ENCODE measurements at places on chromosomes 12 and 14. TPM values are rescaled to one million over a fixed set of nuclear protein-coding genes. Genes with fewer than 3 reads are reported as not detected.

Gene PKP2
- 463 TPM for total RNA-seq

Gene CEP170B
- total RNA-seq: 19.2 TPM

Gene TMTC1
- 33.2 TPM for total RNA-seq

Gene TCP11L2
- 61.2 TPM for total RNA-seq

Gene C12orf50
- 0.05 TPM for total RNA-seq

Gene NOVA1
- total RNA-seq: 4.4 TPM

Gene EGLN3
- total RNA-seq: 326 TPM

Gene LGR5
- not detected for total RNA-seq

Gene IL25
- not detected for total RNA-seq

Gene PIANP
- total RNA-seq: 0.40 TPM

- DNase-seq: no peak
These were observed 18.8 kb downstream of the MVK start for GRCh38 chr12:109592195-109592904.

- no peak for DNase-seq
These were observed 31.5 kb downstream of the EPS8 start for GRCh38 chr12:15757553-15758255.

DNA sequence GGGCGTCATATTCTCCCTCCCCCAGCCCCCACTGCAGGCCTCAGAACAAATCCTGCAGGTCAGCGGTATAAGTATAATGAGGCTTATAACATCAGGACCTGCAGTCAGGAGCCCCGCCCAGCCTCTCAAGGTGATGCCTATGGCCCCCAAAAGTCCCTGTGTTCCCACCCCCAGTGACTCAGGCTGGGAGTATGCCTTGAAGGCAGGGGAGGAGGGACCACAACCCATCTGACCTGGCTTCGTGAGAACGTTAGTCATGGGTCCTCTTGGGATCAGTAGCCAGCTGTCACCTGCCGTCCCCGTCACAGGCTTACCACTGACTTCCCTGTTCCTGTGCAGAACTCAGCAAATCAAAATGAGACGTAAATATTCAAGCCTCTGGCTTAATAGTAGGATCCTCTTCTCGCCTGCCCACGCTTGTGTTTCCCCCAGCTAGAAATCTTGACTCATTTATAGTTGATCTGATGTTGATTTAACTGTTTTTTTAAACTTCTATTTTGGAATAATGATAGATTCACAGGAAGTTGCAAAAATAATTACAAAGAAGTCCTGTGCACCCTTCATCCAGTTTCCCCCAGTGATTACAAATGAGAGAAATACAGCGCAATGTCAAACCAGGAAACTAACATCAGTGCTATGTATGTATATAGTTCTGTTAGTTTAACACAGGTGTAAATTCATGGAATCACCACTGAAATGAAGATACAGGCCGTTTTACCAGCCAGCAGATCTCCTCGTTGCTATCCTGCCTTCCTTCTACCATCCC, 107.5 kb downstream of the ADGRD1 start:
- peak; percentile 50 for DNase-seq

GRCh38 chr14:45526715-45527549, 273.9 kb upstream of the MIS18BP1 start:
- no peak for DNase-seq

- no peak for DNase-seq
These were observed 126.9 kb upstream of the RBM19 start for GRCh38 chr12:114092981-114093380.

DNA sequence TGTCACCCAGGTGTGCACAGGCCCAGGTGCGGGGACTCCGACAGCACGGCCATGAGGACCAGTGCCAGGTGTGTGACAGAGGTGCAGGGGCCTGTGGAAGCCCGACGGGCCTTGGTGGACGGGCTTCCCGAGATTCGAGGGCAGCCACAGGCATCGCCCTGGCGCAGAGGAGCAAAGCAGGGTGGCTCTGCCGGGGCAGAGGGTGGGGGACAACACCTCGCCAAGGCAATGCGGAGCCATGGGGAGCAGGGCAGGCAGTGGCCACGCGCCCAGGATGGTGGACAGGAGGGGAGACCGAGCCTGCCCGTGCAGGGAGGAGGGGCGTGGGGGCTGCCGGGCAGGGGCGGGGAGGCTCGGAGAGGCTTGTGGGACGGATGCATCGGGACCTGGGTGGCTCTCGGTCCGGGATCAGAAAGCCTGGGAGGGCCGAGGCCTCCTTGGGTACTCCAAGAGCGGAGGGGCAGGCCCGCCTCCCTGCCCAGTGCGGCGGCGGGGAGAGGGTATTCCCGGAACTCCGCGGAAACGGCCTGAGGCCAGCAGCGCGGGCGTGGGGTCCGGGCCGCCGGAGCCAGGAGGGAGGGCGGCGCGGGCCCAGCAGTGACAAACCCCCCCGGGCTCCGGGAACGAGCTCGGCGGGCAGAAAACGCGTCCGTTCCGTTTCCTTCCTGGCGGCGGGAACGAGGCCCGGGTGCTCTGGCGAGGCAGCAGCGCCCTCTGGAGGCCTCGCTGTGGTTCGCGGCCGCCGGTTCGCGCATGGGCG, 1.6 kb downstream of the TMEM121 start:
- DNase-seq: peak; percentile 90

GRCh38 chr12:172732-173161, 41.2 kb downstream of the SLC6A12 start:
- DNase-seq: no peak

- DNase-seq: no peak
These were observed 295.5 kb downstream of the EGLN3 start for GRCh38 chr14:33655421-33655820.

DNA sequence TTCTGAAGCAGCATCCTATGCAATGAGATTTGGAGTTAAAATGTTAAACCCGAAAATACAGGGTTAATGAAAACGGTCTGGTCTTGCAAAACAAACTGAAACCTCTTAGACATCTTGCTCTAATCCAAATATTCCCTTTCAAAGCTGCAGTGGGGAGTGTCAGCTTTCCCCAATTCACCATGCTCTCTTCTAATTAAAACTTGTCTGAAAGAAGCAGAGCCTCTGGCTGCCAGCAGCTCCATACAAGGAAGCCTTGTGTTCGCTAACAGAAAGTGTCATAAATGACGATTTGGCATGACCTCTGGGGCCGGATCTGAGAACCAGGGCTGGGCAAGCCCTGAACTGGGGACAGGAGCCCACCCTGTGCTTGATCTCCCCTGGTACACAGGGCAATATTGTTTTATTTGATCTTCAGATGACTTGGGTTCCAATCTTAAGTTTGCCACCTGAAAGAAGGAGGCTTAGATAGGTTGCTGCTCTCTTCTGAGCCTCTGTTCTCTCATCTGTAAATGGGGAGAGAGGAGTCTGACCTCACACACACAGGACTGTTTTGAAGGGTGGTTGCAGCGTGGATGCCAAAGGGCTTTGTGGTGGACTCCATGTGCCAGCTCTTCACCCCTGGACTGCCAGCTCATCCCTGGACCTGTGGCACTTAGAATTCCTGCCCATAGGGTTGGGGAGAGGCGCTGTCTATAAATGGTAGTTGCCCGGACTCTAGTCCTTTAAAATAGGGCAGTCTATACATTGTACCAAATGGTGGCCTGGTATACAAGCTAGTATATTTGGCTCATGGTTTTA, 7.8 kb downstream of the KMT5A start:
- DNase-seq: no peak

- no peak for DNase-seq
These were observed 72.5 kb upstream of the PARP11 start for GRCh38 chr12:3945671-3946070.

DNA sequence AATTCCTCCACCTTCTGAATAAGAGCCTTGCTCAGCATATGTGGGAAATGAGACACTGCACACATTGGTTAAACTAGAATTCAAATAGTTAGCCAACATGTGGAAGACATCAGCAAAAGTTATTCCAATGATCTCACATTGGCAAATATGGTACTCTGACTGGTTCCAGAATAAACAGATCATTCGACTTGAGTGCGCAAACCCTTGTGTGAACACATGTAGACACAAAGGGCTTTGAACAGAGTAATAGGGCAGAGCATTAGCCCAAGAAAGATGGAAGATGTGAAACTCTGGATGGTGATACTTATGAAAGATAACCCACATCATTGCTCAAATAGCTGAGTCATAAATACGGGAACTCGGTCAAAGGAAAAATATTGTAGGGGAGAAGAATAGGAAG, 1133.4 kb upstream of the SEL1L start:
- no peak for DNase-seq

DNA sequence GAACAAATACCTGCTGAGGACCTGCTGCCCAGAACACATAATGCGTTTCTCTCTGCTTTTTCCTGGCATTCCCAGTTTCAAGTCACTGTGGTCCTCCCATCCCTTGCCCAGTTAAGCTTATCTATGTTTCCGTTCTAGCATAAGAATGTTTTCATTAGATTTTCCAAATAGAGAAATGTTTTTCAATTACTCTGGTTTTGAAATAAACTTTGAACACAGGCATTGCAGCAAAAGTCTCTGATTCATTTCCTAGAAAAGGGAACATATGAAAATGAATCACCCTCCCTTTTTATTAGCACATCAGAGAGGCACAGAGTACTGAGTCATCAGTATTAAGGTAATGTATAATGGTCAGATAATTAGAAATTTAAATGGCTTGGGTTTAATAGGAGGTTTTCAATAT, 201.1 kb upstream of the TMEM260 start:
- DNase-seq: no peak

DNA sequence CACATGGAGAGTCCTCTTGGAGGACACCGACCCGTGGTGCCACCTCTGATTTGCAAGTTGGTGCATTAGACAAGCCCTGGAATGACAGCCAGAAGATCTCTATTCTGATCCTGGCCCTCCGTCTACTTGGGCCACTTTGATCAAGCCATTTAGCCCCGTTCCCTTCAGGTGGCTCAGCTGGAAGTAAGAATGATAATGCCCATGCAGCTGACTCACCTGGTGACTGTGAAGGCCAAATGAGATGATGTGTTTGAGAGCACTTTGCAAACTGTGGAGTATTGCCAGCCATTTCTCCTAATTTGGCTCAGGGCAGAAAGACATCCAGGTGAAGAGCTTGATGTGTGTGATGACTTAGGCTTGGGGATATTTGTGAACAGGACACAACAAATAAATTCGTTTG, 165.9 kb downstream of the ETV6 start:
- no peak for DNase-seq

GRCh38 chr12:89280833-89281538, 71.3 kb downstream of the DUSP6 start:
- no peak for DNase-seq

DNA sequence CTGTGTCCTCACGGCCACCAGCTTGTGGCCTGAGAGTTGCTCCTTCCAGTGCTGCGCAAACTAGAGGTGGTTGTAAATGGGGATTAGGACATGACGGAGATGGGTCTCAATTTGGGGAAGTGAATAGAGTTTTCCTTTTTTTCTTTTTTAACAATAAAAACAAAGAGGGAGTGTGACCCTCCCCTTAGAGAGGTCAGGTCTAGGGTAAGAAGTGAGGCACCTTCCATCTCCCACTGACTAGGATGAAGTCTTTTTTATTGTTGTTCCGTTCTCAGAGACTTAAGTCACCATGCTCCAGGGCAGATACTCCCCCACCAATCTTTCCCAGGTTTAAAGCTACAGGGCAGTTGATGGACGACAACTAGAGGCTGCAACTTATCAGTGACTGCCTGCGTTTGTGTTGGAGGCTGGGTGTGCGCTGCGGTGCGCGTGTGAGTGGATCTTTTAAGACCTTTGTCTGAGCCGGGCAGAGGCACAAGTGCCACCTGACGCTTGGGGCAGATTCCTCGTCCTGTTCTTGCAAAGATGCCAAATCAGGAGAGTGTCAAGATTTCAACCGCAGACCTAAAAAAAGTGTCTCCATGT, 2.1 kb upstream of the GSC start:
- no peak for DNase-seq

DNA sequence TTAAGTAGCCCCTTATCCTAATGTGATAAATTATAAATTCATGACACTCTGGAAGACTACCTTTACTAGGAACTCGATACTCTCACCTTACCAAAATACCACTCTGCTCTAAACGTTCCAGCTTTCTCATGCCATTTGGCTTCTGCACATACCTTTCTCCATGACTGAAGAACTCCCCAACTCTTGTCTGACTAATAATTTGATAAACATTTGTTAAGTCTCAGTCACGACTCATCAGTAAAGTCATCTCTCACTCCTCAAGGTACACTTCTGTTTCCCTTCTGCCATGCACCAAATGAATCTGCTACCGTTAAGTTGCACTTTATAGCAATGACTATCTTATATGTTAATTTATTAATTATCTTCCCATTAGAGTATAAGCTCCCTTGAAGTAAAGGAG, 498.3 kb upstream of the NOVA1 start:
- DNase-seq: no peak

DNA sequence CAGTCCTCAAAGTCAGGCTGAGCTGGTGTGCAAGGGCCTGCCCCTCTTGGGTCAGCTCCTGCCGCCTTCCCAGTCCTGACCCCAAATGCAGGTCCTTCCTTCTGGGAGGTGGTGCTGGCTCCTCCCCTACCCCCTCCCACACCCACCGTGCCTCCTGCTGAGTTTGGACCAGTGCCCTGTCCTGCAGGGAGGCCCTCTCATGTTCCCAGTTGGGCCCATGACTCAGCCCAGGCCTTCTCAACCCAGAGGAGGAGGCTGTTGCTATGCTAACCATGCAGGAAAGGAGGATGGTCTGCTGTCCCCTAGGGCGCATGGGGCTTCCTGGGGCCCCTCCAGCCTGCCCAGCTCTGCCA, 4.4 kb downstream of the ZBTB42 start:
- no peak for DNase-seq

DNA sequence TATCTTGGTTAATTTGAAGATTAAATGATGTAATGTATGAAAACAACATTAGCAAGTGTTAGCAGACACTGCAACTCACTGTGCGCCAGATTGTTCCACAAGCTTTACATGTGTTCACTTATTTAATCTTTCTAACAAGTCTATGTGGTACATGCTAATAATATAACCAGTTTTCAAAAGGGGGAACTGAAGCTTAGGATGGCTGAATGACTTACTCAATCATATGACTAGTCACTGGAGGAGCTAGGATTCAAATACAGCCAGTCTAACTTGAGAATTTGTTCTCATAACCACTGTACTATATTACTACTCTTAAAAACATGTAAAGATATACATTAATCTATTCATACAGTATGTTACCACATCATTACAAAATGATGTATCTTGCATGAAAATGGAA, 60.5 kb upstream of the LRIG3 start:
- DNase-seq: no peak

DNA sequence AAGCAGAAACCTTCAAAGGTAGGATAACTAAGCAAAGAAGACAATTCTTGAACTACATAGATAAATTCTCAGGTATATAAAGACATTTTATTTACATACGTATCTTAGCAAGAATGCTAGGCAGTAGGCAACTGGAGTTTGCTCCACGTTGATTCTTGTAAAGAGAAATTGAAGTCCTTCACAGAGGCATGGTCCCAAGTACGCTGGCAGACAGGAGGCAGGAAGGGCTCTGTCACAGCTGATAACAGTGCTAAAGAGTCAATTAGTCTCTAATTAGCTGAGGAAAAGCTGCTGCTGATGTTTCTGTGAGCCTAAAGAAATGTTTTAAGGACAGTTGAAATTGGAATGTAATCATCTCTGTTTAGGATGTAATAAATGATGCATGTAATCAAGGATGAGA, 146.8 kb downstream of the METTL25 start:
- DNase-seq: no peak

Data from cardiac septum (tissue), 1 donor.